Endothelial cell (in vitro differentiated cells): ENCODE measurements at places on chromosomes 5 and 9. TPM values are rescaled to one million over a fixed set of nuclear protein-coding genes. Genes with fewer than 3 reads are reported as not detected.

The SPINK6 gene
- total RNA-seq: not detected

The CEMIP2 gene
- total RNA-seq: 112 TPM

- DNase-seq: no peak
These were observed 2.9 kb upstream of the CNTRL start for GRCh38 chr9:121071756-121072421.

The STKLD1 gene
- total RNA-seq: 0.64 TPM

DNA sequence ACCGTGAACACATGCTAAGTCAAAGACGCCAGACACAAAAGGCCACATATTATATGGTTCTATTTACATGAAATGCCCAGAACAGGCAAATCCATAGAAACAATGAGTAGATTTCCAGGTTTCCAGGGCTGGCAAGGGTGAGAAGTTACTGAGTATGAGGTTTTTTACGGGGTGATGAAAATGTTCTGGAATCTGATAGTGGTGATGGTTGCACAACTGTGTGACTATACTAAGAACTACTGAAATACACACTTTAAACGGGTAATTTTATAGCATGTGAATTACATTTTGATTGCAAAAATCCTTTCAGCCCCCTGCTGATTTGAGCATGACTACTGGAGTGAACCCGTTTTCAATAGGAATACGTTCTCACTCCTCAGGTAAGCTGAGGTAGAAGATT, 46.7 kb upstream of the TBC1D9B start:
- DNase-seq: no peak

The KDM4C gene
- 21.0 TPM for total RNA-seq

- no peak for DNase-seq
These were observed 2200.4 kb upstream of the C9orf72 start for GRCh38 chr9:29773676-29774075.
